ENCODE measurements at places on chromosomes 4 and X. TPM values are rescaled to one million over a fixed set of nuclear protein-coding genes. Genes with fewer than 3 reads are reported as not detected.

GRCh38 chr4:84258905-84259830, 239.9 kb downstream of the NKX6-1 start:
- no peak for DNase-seq

DNA sequence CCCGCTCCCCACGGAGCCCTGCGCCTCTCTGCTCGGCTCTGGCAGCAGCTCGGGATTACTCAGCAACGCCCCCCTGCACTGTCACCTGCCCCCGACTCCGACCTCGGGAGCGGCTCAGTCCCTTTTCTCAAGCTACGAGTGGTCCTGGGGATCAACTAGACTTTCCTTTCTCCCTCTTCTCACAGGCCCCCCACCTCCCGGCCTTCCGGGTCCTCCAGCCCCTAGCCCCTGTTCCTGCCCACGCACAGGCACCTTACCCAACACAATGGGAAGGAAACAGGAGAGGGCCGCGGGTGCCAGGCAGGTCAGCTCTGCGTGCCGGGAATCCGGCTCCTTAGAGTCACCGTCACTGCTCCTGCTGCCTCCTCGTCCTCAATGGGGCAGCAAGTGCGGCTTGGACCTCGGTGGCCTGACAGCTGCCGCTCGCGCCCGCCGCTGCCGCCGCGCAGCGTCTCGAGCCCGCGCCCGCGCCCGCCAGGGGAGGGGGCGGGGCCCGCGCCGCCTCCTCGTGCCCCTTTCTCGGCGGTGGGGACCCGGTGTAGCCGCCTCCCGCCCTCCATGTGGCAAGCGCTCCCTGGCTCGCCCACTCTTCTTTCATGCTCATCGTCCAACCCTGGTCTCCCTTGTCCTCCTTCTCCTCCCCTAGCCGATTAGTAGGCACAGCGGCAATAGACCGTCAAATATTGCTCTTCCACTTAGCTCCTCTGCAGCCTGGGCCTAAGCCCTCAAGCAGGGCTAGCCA, at the start of gene RAB9B:
RAB9B (minus strand) TSS at position 455 of the 742 bp plus-strand sequence. CDS start 6,473 bp downstream, outside the sequence.
- DNase-seq = peak; percentile 75

- no peak for DNase-seq
Measured at GRCh38 chrX:153458476-153458875, 11.9 kb downstream of the HAUS7 start.

DNA sequence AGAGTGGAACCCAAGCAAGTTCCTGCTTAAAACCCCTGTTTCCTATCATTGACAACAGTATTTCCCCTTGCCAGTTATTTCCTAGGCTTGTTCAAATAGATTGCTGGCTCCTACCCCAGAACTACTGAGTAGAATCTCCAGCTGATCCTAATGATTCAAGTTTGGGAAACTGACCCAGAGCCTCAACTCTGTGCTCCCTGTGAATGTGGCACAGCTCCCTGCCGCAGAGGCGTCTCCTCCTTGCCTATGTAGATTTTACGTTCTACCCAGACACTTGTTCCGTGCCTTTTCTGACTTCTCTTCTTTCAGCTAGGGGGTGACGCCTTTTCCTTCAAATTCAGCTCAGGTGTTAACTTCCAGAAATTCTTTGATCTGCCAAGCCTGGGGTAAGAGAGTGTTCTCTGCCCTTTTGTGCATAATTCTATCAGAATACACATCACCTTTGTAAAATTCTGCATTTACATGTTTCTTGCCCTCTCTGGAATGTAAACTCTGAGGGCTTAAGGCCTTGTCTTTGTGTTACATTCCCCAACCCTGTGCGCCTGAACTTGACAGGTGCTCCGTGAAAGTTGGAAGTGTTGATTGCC, 4.4 kb downstream of the LSM6 start:
- DNase-seq = no peak

DNA sequence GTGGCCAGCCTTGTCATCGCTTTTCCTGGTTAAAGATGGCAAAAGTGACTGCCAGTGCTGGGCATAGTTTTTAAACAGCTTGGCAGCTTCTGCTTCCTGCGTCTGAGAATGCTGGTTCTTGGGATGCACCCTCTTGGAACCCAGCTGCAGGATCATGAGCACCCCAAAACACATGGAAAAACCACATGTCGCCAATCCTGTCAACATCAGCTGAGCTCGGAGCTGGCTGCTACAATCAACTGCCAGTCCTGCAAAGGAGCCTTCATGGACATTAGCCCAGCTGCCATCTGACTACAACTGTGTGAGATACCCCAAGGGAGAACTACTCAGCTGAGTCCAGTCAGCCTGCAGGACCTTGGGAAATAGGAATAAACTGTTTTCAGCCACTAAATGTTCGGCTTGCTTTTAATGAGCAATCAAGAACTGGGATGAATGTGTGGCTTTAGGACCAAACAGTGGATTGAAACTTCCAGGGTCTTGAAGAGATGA, 31.0 kb downstream of the OSTC start:
- no peak for DNase-seq

DNA sequence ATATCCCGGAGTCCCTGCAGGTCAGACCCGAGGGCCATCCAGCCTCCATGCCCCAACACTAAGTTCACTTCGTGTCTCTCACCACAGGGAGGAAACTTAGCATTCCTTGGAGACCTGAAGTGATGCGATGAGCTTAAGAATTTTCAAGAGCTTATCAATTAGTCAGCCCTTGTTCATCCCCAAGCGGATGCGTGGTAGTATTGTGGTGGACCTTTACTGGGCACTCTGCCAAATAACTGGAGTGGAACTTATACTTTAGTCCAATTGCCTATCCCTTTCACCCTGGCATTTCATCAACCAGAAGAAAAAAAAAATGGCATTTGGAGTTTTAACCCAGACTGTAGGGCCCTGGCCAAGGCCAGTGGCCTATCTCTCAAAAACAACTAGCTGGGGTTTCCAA, 137.1 kb downstream of the RELL1 start:
- no peak for DNase-seq

- no peak for DNase-seq
Measured at GRCh38 chr4:47287735-47288134, 175.8 kb downstream of the COMMD8 start.

DNA sequence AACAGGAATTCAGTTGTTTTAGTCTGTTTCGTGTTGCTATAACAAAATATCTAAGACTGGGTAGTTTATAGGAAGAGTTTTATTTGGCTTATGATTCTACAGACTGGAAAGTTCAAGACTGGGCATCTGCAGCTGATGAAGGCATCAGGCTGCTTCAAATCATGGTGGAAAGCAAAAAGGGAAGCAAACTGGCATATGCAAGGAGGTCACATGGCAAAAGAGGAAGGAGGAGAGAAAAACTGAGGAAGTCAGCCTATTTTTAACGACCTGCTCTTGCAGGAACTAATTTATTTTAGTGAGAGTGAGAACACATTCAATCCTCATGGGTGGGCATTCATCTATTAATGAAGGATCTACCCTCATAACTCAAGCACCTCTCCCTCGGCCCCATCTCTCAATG, 363.1 kb upstream of the HS3ST1 start:
- no peak for DNase-seq

DNA sequence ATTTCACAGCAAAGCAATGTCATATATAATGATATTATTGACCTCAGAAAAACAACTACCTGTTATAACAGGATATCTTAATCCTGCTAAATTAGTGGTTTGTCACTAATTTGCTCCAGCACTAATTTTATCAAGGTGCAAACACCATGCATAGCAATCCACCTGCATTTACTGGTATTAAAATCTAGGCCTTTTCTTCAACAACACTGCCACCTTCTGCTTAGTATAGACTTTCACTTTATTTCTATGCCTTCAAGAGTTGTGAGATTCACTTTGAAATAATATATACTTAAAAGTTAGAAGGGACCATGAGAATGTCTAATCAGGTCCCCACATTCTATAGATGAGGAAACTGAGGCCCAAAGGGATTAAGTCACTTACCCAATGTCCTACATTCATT, 82.1 kb upstream of the IQCM start:
- no peak for DNase-seq

- DNase-seq = peak; percentile 71
Measured at GRCh38 chr4:80173401-80173800, 23.9 kb upstream of the PRDM8 start.

GRCh38 chr4:6520051-6520636, 47.7 kb upstream of the PPP2R2C start:
- no peak for DNase-seq

DNA sequence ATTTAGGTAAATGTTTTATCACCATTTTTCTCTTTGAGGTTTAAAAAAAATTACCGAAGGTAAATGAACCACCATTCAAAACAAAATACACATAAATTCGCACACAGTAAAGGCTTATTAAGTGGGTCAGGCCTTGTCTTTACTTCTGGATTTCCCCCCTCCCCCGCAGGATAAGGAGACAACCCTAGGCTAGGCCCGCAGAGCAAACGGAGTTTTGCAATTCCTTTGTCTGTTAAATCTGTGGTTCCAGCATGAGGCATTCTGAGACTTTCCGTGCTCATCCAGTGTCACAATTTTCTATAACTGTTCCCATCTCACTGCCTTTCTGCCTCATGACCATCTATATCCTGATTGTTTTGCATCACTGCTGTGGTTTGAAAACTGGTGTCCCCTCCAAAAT, 307.4 kb downstream of the DCHS2 start:
- DNase-seq = no peak

DNA sequence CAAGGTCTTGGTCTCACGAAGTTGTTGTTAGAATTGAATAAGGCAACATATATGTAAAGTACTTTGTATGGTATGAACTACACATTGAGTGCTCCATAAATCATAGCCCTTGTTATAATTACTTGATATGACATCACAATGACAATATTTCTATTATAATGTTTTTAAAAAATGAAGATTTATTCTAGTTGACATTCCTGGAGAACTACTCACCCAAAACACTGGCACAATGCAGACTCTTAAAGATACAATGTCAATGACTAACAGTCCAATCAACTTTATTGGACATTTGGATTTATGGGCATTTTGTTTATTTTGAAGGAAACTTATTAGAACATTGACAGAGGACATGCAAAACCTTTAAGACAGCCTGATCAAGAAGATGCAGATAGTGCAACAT, 55.3 kb downstream of the ASB9 start:
- DNase-seq = no peak

DNA sequence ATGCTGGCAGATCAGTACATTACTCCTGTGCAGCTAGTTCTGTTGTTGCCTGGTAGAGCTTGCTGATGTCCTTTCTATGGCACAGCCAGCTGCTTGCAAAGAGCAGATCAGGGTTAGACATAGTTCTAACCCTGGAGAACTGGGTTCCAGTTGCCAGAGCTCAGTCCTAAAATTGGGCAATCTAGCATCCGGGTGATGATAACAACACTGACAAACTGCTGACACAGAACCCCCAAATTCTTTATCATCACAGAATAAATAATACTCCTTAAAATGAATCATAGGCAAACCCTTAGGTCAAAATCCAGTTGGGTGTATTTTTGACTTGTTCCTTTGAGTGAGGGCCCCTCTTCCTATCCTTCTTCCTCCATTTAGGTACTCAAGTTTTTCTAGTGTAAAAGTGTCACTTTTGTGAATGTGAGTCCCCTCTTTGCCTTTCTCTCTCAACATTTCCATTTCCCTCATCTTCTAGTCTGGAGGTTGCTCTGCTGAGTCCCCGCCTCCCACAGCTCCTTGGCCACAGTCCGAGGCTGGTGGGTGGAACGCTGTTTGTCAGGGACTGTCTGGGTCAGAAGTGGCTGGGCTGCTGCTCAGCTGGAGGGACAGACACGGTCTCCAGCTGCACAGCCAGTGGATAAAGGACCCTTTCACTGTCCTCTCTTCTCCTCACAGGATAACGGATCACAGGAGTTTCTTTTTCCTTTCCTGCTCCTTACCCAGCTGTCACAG, 93.6 kb upstream of the RASGEF1B start:
- no peak for DNase-seq

DNA sequence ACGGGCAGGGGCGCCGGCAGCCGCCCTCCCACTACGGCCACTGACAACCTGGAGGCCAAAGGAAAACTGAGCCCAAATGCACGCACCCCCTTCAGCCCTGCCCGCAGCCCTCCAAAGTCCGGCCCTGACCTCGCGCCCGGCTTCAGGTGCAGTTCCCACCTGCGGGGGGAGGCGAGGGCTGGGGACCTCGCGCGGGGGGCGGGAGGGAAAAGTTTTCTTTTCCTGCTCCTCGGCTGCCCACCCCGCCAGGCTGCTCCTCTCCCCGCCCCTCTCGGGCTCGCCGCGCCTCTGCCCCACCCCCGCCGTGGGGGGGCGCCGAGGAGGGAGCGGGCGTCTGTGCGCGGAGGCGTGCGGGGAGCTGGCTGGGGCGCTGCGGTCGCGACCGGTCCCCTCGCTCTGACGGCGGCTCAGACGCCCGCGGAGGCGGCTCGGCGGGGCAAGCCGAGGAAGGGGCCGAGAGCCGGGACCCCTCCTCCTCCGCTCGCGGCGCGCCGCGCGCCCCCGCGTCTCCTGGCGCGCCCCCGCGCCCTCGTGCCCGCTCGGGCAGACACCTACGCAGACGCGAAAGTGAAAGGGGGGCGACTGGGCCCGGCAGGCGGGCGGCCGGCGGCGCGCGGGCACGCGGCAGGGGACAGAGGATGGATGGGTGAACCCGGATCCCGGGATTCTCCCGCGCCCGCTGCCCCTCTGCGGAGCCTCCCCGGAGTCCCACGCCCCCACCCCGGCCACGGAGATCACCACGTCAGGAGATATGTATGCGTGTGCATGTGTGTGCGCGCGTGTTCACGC, 3.1 kb upstream of the NR3C2 start:
- DNase-seq = peak; percentile 71

DNA sequence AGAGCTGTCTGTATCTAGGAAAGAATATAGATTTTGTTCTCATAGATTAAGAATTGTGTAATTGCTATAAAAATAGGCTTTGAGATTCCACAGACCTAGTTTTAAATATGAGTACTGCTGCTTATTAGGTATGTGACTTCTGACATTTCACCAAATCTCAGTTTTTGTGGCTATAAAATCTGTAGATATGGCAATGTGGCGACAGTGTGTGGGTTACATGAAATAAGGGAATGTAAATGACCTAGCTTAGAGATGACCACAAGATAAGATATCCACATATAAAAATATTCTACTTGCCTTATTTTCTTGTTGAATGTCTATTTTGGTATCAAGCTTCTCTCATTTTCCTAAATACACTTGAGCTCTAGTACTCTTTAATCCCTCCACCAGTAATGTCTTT, 193.8 kb downstream of the UNC5C start:
- DNase-seq = no peak

DNA sequence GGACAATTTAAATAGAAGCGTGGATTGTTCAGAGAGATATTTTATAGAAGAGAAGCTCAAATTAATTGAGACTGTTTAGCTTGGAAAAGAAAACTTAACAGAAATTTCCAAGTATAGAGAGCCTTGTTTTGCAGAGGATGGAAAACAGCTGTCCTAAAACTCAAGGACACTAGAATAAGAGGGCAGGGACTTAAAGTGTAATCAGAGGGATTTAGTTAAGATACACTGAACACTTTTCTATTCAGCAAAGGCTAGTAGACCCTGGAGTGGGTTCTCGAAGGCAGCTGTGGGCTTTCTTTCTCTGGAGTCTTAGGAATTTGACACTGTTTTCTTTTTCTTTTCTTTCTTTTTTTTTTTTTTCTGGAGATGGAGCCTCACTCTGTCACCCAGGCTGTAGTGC, 92.7 kb upstream of the ARX start:
- no peak for DNase-seq

GRCh38 chr4:188127214-188127874, 11.9 kb upstream of the TRIML1 start:
- no peak for DNase-seq

- DNase-seq = no peak
Measured at GRCh38 chr4:171433674-171434073, 379.5 kb upstream of the GALNTL6 start.

Gene WAS
- 95.2 TPM for total RNA-seq

Gene TNMD
- not detected for total RNA-seq

Gene SLC34A2
- not detected for total RNA-seq

Gene LINC00632
- 1.6 TPM for total RNA-seq

Gene SHOX
- total RNA-seq = not detected

Gene PABPC1L2B
- total RNA-seq = not detected

Gene SRPK3
- total RNA-seq = not detected

Gene AKAP4
- not detected for total RNA-seq

Gene OTUD6A
- not detected for total RNA-seq
